ENCODE measurements at places on chromosomes 6 and 20. TPM values are rescaled to one million over a fixed set of nuclear protein-coding genes. Genes with fewer than 3 reads are reported as not detected.

GRCh38 chr6:159104163-159104925 is 59.6 kb upstream of the TAGAP start:
- peak; percentile 71 for DNase-seq

DNA sequence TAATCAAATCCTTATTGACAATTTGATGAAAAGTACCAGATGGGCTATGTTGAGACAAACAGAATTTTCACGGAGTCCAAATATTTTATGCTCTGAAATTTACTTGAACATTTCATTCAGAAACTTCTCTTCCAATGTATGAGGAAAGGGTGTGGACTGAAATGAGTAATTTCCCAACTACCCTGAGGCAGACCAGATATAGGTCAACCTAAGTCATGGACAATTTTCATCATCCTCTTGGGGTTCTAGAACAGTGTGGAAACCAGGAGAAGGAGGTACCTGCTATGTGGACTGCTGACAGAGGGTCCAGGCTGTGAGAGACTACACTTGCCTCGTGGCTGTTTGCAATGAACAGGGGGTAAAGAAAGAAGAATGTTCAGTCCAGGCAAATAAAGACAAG is 323.0 kb downstream of the ESR1 start:
- no peak for DNase-seq

- DNase-seq: no peak
These were observed 445.4 kb upstream of the DEFB115 start for GRCh38 chr20:30811885-30812671.

GRCh38 chr20:9160757-9161156 is 91.9 kb downstream of the PLCB4 start:
- no peak for DNase-seq

DNA sequence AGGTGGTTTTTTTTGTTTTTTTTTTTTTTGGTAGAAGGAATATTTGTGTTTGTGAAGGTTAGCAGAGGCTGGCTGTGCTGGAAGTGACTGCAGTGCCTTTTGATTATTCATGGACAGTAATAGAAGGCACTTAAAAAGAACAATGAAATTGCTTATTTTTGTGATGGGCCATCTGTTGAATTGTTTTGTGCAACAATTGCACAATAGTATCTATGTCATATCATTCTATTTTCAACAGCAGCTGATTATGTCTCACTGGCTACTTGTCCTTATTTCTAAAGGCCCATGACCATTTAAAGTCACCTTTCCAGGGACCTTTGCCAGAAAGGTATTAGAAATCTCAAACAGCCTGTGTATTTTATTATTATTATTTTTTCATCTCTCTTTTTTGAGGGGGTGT is 70.6 kb downstream of the AFG1L start:
- DNase-seq: no peak

DNA sequence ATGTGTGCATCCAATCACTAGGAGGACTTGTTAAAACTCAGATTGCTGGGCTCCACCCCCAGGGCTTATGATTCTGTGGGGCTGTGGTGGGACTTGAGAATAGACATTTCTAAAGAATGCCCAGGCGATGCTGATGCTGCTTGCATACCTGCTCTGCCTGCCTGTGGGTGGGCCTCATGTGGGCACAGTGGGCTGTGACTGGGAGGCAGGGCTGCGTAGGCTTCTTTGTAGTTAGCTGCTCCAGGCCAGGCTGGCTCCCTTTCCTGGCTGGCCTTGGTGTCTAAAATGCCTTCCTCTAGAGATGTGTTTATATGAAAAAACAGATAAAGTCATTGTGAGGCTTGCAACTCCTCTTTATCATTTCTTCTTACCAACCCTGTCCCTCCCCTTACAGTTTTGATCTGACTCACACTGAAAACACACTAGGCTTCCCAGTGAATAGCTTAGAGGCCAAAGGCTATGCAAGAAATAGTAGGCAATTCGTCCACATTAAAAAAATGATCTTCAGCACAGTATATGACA is 495.5 kb upstream of the MAP3K7 start:
- no peak for DNase-seq

- no peak for DNase-seq
These were observed 194.8 kb downstream of the FRK start for GRCh38 chr6:115865914-115866313.

DNA sequence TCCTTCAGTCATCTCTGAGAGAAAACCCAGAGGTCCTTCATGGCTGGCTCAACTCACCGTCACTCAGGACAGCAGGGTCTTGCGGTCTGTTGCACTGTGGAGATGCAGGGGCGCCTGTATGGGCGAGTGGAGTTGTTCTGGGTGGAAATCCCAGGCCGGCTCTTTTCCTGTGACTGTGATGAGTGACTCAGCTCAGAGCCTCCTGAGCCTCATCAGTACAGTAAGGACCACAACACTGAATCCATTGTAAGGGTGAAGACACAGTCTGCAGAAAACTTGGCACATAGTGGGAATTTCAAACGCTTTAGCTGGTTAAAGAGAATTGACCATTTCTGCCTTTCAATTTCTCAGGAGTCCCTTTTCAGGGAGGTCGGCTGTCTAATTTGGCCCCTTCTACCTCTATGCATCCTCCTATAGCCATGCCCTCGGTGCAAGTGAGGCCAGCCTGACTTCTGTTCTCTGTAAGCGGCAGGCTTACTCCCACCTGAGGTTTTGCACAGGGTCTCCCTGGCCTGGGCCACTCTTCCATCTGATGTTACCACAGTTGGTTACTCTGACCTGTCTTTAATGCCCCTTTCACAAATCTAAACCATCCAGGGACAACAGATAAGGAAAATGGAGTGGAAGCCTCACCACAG is 35.5 kb upstream of the TBXT start:
- no peak for DNase-seq

DNA sequence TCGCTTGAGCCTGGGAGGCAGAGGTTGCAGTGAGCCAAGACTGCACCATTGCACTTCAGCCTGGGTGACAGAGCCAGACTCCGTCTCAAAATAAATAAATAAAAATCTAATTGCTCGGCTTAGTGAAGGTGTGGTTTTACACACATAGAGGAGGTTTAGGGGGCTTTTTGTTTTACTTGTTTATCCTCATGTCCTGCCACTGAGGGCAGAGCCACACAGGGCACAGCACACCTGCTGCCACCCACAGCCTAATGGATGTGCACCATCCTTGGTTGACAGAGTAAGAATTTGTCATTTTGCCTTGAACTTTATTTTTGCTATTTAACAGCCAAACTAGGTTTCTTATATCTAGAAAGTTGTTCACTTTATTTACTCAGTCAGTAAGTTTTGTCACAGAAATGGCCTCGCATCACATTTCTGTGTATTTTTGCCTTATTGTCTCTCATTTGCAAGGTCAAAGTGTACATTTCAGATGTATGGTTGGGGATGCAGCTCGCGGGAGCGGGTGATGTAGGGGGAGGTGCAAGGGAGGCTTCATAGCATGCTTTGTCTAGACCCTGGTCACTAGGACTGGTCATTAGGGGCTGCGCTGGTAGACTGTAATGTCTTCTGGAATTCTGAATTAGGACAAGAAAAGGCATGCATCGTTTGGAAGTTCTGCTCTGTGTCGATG is 67.8 kb upstream of the NAA20 start:
- no peak for DNase-seq

DNA sequence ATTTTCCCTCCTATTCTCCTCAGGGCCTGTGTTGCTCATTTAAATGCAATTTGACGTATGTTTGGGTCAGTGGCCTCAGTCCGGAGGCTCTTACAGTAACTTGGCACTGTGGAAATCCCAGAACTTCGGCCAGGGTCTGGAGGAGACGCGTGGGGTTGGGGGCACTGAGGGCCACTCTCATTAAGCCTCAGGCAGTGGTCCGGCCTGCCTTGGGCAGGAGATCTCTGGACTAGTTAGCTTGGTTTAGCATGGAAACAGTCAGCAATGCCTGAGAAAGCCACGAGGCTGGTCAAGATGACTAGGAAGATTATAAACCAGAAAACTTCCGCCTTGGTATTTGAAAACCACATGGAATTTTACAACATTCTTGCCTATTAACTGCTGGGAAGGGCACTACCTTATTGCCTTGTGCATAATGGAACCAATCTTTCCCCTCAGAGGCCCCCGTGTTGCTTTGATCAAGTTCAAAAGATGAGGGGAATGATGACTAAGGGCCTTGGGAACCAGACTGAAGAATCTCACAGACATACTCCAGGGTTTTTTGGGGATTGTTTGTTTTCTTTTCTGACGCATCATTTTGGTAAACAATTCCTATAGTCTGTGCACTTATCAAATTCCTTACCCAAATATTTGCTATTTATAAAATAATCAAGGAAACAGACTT is 206.0 kb upstream of the PREP start:
- DNase-seq: no peak

DNA sequence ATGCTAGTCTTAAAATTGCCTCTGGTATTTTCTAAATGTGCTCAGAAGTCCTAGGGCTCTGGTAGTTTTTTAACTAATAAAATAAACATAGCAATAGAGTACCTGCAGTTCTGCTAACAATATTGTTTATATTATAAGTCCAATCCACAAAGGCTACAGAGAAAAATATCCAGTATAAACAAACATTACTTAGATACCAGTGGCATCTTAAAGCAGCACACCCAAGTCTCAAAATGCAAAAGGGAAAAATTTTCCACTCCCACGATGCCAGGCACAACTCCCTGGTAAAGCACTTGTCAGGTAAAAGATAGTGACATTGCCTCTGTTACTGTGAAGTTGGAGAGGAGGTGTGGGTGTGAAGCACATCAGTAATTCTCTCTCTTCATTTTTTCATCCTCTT is 123.3 kb downstream of the OGFRL1 start:
- no peak for DNase-seq

DNA sequence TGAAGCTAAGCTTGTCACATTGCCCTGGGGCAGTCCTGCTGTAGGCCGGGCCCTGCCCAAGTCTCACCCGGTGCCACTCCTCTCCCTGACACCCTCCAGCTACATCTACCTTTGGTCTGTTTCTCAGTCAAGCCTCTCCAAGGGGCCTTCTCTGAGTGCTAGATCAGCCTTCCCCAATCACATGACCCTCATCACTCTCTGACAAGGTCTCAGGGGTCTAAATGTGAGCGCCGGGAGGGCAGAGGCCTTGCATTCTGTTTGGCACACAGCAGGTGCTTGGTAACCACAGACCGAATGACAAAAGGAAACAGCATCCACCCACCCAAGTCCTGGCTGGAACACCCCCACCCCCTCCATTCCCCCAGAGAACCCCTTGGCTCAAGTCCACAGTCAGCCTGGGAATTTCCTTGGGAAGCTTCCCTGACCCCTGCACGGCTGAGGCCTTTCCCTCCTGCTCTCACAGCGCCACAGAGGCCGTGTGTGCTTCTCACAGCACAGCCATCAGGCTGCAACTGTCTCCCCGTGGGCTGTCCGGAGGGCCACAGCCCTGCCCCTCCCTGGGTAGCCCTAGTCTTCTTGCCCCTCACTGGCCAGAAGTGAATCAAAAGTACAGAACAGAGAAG is 32.9 kb downstream of the PKIG start:
- no peak for DNase-seq

DNA sequence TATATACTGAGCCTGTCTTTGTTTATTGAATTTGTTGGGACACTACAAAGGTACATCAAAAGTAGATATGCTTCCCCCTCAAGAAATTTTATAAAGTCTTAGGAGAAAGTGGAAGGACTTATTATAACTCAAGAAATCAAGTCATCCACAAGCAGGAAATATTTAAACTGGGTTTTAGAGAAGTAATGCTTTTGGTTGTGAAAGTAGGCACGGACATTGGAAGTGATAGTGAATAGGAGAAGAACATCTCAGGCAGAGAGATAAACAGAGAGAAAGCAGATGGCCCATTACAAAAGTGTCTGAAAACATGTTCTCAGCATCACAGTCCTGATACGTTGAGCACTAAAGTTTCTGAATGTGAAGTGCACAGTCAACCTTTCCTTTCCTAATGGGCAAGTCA is 415.6 kb upstream of the RNF217 start:
- no peak for DNase-seq

- no peak for DNase-seq
These were observed 10.1 kb downstream of the PPP1R3G start for GRCh38 chr6:5095236-5095635.

- DNase-seq: no peak
These were observed 29.1 kb downstream of the PACSIN1 start for GRCh38 chr6:34494973-34495372.

DNA sequence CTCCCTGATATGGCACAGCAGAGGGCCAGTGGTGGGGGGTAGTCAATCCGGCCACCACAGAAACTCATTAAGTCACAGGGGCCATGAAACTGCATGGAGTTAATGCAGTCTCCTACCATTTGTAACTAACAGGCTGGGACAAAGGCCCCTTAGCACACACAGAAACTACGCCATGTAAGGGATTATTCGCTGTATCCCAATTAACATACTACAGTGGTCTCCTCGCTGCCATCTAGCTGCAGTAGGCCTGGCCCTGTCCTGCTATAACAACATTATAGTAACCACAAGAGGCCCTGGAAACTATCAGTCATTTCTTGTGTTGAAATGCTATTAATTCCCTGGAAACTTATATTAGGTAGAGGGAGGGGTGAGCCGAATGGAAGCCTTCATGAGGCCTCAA is 72.3 kb upstream of the CCN2 start:
- DNase-seq: no peak

The ADAM33 gene
- not detected for total RNA-seq

The TBC1D20 gene
- total RNA-seq: 25.0 TPM

The TMEM74B gene
- not detected for total RNA-seq

The POLR1H gene
- 55.0 TPM for total RNA-seq

The PPP1R14C gene
- total RNA-seq: 1.4 TPM

The SLC22A7 gene
- total RNA-seq: not detected

The DDO gene
- not detected for total RNA-seq

All from CD8-positive, alpha-beta memory T cell (primary cell).